ENCODE measurements at places on chromosomes 6 and 20.

GRCh38 chr20:54212226-54212625, 4.3 kb downstream of the PFDN4 start:
- no peak for DNase-seq

DNA sequence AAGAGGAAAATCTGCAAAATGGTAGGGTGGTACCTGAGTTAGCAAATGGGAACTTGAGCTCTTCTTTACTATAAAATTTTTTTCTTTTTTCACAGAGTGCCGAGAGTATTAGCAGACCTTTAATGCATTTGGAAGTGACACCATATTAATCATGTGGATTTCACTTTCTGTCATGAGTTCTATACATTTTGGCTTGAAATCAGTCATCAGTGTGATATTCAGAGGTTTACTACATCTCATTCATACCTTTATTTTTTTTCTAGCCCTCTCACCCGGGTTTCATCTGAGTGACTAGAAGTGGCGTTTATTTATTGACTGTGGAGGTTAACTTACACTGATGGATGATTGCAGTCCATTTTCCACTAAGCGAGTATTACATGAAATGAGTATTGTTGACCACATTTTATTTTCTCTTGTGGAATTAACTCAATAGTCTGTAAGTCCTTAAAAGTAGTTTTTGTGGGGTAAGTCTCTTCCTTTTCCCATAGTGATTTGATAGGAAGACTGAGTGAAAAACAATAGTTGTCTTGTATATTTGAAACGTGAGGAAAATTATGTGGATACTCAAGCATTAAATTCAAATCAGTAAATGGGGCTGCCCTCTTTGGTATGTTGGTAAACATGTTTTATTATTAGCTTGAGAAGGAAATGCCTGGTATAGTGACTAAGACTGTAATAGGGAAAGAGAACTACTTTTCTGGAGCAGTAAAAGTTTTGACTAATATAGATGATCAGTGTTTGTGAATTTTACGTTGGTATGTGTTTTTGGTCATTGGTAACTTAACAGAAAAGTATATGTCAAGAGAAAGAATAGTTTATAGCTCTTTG, 55.5 kb downstream of the JARID2 start:
- no peak for DNase-seq

- no peak for DNase-seq
These were observed 91.2 kb upstream of the TINAG start for GRCh38 chr6:54217018-54217417.

DNA sequence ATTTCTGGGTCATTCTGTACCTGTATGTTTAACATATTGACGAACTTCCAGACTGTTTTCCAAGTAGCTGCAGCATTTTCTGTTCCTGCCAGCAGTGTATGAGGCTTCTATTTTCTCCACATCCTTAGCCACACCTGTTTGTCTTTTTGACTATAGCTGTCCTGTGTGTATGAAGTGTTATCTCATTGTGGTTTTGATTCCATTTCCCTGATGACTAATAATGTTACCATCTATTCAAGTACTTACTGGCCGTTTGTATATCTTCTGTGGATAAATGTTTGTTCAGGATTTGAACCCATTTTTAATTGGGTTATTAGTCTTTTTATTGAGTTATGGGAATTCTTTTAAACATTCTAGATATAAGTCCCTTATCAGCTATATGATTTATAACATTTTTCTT, 95.2 kb downstream of the JAG1 start:
- DNase-seq: no peak

GRCh38 chr6:3005077-3005476, 5.4 kb downstream of the NQO2 start:
- DNase-seq: no peak

GRCh38 chr20:2382833-2383232, 2.1 kb downstream of the TGM6 start:
- no peak for DNase-seq

DNA sequence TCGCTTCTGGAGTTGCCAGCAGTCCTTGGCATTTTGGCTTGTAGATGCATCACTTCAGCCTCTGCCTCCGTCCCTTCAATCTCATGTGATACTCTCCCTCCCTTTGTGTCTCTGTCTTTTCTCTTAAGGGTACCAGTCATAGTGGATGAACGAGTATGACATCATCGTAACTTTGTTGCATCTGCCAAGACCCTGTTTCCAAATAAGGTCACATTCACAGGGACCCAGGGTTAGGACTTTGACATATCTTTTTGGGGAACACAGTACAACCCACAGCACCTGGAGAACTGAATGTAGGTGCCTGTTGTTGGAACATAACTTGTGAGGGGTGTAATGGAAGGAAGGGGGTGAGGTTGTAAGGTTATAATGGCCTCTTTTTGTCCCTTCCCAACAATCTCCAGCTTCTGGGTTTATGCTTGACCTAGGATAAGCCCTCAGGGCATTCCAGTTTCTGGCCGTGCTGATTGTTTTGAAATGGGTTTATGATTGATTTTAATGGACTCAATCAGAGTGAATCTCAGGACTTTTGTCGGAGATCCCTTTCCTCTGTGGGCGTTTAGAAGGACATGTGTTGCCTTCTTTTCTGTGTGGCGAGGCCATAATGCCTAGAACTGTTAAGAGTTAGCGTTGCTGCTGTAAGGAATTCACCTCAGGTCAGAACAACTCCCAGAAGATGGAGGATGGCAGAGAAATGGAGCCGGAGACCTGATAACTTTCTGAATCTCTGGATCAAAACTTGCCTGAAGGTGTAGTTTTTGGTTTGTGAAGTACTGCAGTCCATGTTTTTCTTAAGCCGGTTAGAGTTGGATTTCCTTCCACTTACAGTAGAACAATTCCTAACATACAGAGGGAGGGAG, 9.2 kb downstream of the ATRN start:
- DNase-seq: no peak

- no peak for DNase-seq
These were observed 271.3 kb downstream of the KIF16B start for GRCh38 chr20:16301986-16302385.

GRCh38 chr6:42448391-42448790, 3.3 kb downstream of the TRERF1 start:
- DNase-seq: no peak

- DNase-seq: no peak
These were observed 615.1 kb upstream of the NRSN1 start for GRCh38 chr6:23510778-23511510.

DNA sequence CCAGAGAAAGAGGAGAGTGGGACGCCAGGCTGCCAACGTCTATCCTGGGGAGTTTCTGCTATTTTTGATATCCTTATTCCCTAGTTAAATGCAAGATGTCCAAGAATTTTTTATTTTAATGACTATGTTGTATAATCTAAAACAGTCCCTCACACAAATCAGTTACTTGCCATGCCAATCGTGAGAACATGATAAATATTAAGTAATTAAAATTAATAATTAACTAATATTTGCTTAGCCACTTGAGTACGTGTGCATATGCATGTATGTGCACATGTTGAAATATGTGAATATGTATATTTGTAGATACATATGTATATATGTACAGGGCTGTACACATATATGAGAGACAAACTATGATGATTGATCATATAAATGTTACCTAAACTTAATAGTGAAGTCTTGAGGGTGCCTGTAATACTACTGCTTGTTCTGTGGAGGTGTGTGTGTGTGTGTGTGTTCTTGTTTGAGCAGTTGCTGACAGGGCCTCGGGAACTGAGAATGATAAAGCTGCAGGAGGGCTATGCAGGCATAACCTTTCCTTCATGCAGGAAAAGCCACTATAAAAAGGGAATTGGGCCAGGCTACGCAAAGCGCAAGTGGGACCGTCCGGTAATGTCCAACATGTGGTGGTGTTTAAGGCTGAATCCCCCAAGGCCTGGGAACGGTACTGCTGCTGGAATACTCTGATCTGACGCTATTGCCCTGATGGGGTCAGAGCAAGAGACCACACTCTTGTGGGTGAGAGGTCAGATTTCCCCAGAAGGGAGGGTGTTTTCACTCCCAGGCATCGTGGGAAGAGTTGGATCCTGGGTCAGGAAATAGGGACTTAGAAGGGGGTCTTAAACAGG, 148.3 kb upstream of the TBX18 start:
- no peak for DNase-seq

GRCh38 chr6:15996030-15996429, 132.9 kb upstream of the MYLIP start:
- DNase-seq: no peak

GRCh38 chr6:147587907-147588306, 79.4 kb downstream of the SAMD5 start:
- no peak for DNase-seq

DNA sequence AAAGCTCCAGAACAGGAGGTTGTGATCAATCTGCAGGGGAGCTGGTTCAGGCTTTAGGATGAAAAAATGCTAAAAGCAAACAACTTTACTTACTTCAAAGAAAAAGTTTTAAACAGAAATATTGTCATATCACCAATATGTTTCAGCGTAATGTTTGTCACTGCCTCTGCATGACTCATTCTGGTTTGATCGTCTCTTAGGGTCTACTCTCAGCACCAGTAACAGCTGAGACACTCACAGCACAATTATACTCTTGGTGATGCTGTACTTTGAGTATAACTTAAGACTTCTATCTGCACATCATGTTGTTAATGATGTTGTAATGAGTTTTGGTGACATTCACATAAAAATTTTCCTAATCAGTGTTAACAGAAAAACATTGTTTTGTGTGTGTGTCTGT, 665.4 kb downstream of the EPM2A start:
- no peak for DNase-seq

- peak; percentile 12 for DNase-seq
These were observed 330.8 kb upstream of the PREP start for GRCh38 chr6:105733556-105734162.

DNA sequence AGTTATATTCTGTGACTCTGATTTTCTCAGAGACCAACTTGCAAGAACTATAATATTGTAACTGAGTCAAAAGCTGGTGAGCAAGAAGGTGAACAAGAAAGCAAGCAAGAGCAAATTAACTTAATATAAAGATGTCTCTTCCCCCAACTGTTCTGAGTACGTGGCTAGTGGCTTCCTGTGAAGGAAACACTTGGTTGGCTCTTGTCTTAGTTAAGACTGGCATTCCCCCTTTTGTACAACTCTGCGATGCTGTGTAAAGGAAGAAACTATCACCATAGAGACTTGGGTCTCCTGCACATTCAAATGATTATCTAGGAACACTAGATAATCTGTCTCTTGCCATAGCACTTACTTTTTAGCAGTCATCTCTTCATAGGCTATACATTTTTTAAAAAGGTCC, 47.3 kb upstream of the TNFAIP3 start:
- no peak for DNase-seq

GRCh38 chr6:124432620-124433019, 529.6 kb upstream of the RNF217 start:
- DNase-seq: no peak

GRCh38 chr20:35947907-35948306, 6.4 kb downstream of the SCAND1 start:
- no peak for DNase-seq

- DNase-seq: no peak
These were observed 14.3 kb upstream of the EPM2A start for GRCh38 chr6:145749632-145750031.

GRCh38 chr6:157638779-157639178, 184.3 kb upstream of the SNX9 start:
- DNase-seq: no peak

GRCh38 chr20:43798291-43799149, 71.7 kb upstream of the GTSF1L start:
- DNase-seq: no peak

DNA sequence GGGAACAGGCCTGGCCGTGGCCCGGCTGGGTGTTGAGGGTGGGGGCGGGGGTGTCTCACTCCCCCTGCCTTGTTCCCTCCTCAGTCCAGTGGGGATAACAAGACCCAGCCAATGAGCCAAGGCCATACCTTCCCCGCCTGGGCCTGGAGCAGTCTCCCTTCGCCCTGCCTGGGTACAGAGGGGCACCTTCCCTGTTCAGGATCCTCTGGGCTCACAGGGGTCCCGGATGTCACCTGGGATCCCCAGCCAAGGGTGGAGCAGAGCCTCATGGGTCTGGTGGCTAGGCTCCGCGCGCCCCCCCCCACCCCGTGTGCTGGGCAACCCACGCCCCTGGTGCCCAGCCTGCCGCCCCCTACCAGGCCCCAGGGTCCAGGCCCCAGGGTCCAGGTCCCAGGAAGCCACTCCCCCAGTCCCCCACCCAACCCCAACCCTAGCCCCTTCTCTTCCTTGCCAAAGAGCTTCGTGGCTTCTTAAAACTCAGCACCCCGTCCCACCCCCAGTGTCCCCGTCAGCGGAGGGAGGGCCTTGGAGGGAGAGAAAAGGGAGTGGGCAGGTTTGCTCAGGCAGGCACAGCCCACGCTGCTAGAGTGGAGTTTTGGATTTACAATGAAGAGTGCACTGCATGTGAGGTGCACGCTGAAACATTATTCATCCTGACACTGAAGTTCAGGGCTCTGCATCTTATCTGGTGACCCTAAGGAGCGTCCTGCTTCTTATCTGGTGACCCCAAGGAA, 11.8 kb downstream of the HRH3 start:
- no peak for DNase-seq

GRCh38 chr20:16011056-16011455, 562.2 kb downstream of the KIF16B start:
- no peak for DNase-seq

GRCh38 chr20:34642009-34642408, 34.9 kb downstream of the PIGU start:
- no peak for DNase-seq

DNA sequence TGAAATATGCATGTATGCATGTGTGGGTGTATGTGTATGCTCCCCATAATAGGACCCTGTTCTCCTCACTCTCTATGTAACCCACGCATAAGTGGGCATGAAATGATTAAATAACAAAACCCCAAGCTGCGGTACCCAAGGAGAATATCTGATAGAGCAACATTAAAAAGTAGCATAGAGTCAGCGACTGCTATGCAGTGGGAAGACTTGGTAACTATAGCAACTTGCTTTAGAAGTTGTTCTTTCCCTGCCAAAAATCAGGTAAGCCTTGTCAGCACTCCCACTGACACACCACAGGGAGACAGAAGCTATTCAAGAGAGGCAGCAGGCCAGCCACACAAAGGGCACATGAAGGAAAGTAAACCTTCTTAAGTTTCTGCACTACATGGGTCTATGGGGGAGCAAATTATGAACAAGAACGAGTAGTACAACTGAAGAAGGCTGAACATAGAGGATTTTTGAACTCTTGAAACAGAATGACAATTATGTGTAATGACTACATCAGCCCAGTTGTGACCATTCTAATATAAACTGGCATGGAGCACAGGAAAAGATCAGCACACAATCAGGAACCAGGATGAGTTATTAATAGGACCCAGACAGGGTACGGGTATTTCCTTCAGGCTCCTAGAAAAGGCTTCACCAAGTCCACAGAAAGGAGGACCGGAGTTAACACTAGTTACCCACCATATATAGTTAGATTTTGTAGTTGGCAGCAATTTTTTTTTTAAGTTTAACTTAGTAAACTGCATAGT, 89.9 kb downstream of the GPR6 start:
- no peak for DNase-seq

- no peak for DNase-seq
These were observed 143.6 kb downstream of the BMP7 start for GRCh38 chr20:57122536-57123489.

DNA sequence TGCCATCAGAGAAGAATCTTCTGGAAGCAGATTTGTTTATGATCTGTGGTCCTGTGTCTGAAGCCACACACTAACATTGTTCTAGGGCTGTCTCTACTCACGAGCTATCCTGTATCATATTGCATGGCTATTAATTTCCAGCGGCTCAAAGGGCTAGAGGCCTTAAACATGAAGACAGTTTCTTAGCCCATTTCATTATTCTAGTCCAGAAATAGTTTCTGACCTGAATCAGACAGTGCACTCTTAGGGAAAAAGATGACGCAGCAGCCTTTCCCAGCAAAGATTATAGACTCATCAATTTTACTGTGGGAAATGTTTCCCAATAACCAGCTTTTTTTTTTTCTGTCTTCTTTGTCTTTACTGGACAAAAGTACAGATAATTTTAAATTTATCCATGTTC, 105.3 kb upstream of the SUPT3H start:
- DNase-seq: no peak

All from glomerular endothelial cell (primary cell).